Ureter (tissue), 1 donor: ENCODE measurements at places on chromosomes 7 and 10. TPM values are rescaled to one million over a fixed set of nuclear protein-coding genes. Genes with fewer than 3 reads are reported as not detected.

Gene SDK1
- 27.3 TPM for total RNA-seq

Gene TMEM140
- 11.6 TPM for total RNA-seq

Gene MBL2
- total RNA-seq, result not detected

Gene NXPH1
- not detected for total RNA-seq

Gene ARHGAP22
- 4.6 TPM for total RNA-seq

Gene DPP6
- not detected for total RNA-seq

Gene SLC26A3
- 0.31 TPM for total RNA-seq

Gene TMEM236
- 0.49 TPM for total RNA-seq

Gene PRRT4
- total RNA-seq, result 0.49 TPM

Gene AKR1C4
- not detected for total RNA-seq

Gene VSTM4
- 16.0 TPM for total RNA-seq

Gene FRMPD2
- total RNA-seq, result 3.4 TPM

Gene IL15RA
- 13.5 TPM for total RNA-seq

Gene GRID2IP
- 2.6 TPM for total RNA-seq

Gene AKR1C2
- 343 TPM for total RNA-seq

Gene GIMAP1
- 3.5 TPM for total RNA-seq

Gene ORC5
- 26.4 TPM for total RNA-seq

Gene SYT15B
- 4.9 TPM for total RNA-seq

Gene SEMA3A
- 8.1 TPM for total RNA-seq

Gene PAPSS2
- 11.7 TPM for total RNA-seq

Gene ACSM6
- total RNA-seq, result 1.8 TPM

Gene KBTBD2
- 29.4 TPM for total RNA-seq

Gene LIPK
- not detected for total RNA-seq

Gene NCF1
- total RNA-seq, result 1.9 TPM

Gene SH2D4B
- not detected for total RNA-seq

Gene NPC1L1
- 0.10 TPM for total RNA-seq

Gene GDF10
- 1.5 TPM for total RNA-seq

Gene BHLHA15
- 0.73 TPM for total RNA-seq

Gene EN2
- not detected for total RNA-seq

Gene ASCC1
- total RNA-seq, result 39.3 TPM

Gene DYNC1I1
- 14.6 TPM for total RNA-seq

Gene WDFY4
- 7.0 TPM for total RNA-seq

Gene PIP4K2A
- total RNA-seq, result 36.9 TPM

Gene ATG9B
- 0.55 TPM for total RNA-seq

Gene SPDYE6
- not detected for total RNA-seq

Gene PLA2G12B
- not detected for total RNA-seq

Gene AKR1B15
- total RNA-seq, result 1.6 TPM
